ENCODE measurements at places on chromosomes 4 and X.
A peak's percentile ranks its signal among the peaks of the same experiment; 100 is the strongest.

GRCh38 chrX:100417681-100418080, 7.6 kb upstream of the PCDH19 start:
- no peak for DNase-seq

DNA sequence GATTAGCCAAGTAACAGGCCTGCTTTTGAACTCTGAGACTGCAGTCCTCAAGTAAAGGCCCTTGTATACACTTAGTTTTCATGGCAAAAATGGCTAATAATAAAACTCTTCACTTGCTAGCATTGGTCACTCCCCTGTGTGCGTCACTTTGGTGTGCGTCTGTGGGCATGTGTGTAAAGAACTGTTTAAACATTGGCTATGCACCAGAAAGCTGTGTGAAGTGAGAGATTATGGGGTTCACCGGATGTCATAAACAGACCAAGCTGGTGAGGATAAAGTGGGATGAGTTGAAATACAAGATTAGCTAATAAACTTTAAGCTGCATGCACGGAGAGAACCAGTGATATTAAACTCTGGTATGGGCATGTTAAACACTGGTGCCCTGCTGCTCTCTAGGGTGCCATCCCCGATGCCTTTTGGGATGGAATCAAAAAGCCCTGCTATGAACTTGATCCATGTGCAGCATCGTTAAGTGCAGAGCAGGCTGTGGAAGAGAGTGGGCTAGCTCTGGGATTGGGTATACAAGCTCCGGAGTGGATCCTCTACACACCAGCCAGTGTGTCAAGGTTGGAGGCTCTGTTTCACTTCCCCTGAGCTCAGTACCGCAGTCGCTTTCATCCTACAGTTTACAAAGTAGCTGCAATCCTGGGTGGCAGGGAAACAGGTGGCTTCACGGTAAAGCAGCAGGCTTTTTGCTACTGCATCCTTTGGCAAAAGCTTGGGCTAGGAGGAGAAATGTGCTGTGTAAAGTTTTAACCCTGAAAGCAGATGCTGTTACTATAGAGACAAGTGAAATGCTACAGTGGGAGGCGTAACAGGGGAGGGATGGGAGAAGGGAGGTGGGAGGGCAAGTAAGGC, 108.3 kb upstream of the SLC4A4 start:
- peak; percentile 49 for DNase-seq

- DNase-seq = peak; percentile 25
These were observed 136.8 kb downstream of the C4orf33 start for GRCh38 chr4:129232589-129233337.

- no peak for DNase-seq
These were observed 25.2 kb upstream of the SLC25A6 start for GRCh38 chrX:1416965-1417760.

DNA sequence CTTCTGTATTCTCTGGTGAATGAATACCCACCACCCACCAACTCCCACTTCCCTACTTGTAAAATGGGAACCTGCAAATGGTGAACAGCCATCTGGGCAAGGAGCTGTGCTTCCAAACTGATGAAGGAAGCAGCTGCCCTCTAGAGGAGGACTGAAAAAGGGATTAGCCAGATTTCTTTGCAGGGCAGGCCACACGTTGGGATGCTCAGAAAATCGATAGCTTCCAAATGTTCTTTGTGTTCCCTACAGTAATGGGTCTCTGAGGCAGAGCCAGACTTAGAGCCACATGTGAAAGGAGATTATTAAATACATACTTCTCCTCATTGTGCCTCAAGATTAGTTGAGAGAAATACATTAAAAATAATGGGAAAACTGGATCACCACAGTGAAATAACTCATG, 39.3 kb upstream of the LPAR4 start:
- DNase-seq = peak; percentile 31

GRCh38 chr4:40194602-40195161, 2.1 kb upstream of the RHOH start:
- peak; percentile 30 for DNase-seq

GRCh38 chr4:23747281-23747735, 142.5 kb downstream of the PPARGC1A start:
- DNase-seq = no peak

Measured in fibroblast of skin of right quadriceps (primary cell).